ENCODE measurements at places on chromosomes 7 and 10. TPM values are rescaled to one million over a fixed set of nuclear protein-coding genes. Genes with fewer than 3 reads are reported as not detected.

- peaks cover 6% of the 10 kb centered on the region for H3K27me3 ChIP-seq
- no peak overlapping the region for H3K27ac ChIP-seq
- H3K4me1 ChIP-seq = no peaks in the 10 kb centered on the region
These were observed 755 bp downstream of the FRMPD2 start for GRCh38 chr10:48273741-48274140.

DNA sequence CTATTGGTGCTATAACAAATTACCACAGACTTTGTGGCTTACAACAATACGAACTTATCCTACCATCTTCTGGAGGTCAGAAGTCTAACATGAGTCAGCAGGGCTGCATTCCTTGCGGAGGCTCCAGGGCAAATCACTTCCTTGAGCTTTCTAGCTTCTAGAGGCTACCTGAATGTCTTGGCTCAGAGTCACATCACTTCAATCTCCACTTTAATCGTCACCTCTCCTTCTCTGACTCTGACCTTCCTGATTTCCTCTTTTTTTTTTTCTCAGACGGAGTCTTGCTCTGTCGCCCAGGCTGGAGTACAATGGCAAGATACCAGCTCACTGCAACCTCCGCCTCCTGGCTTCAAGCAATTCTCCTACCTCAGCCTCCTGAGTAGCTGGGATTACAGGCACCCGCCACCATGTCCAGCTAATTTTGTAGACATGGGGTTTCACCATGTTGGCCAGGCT lies 44.6 kb upstream of the ANAPC16 start:
- H3K27ac ChIP-seq = peak overlapping the region; percentile 80
- H3K4me3 ChIP-seq = no peak overlapping the region
- H3K27me3 ChIP-seq = no peaks in the 10 kb centered on the region
- H3K4me1 ChIP-seq = peaks cover 22% of the 10 kb centered on the region

DNA sequence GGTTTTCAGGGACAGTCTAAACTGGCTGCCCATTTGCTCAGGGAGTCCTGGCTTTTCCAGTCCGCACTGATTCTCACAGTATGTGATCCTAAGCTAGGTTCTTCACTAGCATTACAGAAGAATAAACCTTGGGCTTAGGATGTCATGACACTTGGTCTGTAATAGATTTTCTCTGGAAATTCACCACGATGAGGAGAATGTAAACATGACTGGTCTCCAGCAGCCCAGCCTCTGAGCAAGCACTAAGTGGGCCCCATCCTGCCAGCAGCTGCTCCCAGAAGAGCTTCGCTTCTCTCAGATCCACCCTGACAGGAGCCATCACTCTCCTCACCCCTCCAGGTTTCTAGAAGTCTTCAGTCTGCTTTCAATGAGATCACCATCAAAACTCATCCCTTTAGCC lies 103.7 kb upstream of the ZPBP start:
- peaks cover 45% of the 10 kb centered on the region for H3K27me3 ChIP-seq
- no peak overlapping the region for H3K27ac ChIP-seq
- DNase-seq = no peak
- no peaks in the 10 kb centered on the region for H3K36me3 ChIP-seq
- peaks cover 7% of the 10 kb centered on the region for H3K4me1 ChIP-seq
- no peak overlapping the region for H3K4me3 ChIP-seq

DNA sequence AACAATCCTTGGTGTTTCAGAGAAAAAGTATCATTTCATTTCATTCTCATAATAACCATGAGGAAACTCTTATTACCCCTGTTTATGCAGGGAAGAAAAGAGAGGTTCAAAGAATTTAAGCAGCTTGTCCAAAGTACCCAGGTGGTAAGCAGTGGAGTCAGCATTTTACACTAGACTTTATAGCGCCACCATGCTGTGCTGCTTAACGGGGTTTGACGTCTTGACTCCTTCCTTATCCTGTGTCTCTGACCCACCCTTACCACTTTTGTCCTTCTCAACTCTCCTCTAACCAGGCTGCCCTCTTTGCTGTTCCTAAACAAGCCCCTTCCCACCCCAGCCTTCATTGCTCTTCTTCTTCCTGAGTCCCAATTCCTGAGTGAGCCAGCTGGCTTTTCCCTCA lies 117.0 kb upstream of the AHR start:
- H3K36me3 ChIP-seq = no peaks in the 10 kb centered on the region
- H3K4me1 ChIP-seq = peaks cover 8% of the 10 kb centered on the region
- no peaks in the 10 kb centered on the region for H3K27me3 ChIP-seq
- H3K27ac ChIP-seq = no peak overlapping the region
- no peak for DNase-seq
- H3K4me3 ChIP-seq = no peak overlapping the region

- DNase-seq = no peak
- H3K36me3 ChIP-seq = no peaks in the 10 kb centered on the region
- H3K27me3 ChIP-seq = no peaks in the 10 kb centered on the region
These were observed 8.7 kb upstream of the IL6 start for GRCh38 chr7:22718200-22718711.

DNA sequence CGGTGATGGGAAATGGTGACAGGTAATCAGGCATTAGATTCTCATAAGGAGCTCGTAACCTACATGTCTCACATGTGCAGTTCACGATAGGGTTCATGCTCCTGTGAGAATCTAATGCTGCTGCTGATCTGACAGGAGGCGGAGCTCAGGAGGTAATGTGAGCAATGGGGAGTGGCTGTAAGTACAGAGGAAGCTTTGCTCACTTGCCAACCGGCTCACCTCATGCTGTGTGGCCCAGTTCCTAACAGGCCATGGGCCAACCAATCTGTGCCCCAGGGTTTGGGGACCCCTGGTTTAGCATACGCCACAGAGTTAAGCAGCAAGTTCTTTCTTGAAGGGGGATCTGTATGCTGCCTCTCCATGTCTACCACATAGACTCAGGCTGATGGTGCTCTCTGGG lies 133.1 kb downstream of the IQUB start:
- no peaks in the 10 kb centered on the region for H3K36me3 ChIP-seq
- no peaks in the 10 kb centered on the region for H3K27me3 ChIP-seq
- H3K27ac ChIP-seq = no peak overlapping the region
- no peak for DNase-seq
- no peak overlapping the region for H3K4me3 ChIP-seq

GRCh38 chr7:119918185-119918584 lies 354.8 kb upstream of the KCND2 start:
- H3K36me3 ChIP-seq = no peaks in the 10 kb centered on the region
- no peak overlapping the region for H3K27ac ChIP-seq
- no peak overlapping the region for H3K4me3 ChIP-seq
- no peaks in the 10 kb centered on the region for H3K4me1 ChIP-seq
- no peaks in the 10 kb centered on the region for H3K27me3 ChIP-seq

DNA sequence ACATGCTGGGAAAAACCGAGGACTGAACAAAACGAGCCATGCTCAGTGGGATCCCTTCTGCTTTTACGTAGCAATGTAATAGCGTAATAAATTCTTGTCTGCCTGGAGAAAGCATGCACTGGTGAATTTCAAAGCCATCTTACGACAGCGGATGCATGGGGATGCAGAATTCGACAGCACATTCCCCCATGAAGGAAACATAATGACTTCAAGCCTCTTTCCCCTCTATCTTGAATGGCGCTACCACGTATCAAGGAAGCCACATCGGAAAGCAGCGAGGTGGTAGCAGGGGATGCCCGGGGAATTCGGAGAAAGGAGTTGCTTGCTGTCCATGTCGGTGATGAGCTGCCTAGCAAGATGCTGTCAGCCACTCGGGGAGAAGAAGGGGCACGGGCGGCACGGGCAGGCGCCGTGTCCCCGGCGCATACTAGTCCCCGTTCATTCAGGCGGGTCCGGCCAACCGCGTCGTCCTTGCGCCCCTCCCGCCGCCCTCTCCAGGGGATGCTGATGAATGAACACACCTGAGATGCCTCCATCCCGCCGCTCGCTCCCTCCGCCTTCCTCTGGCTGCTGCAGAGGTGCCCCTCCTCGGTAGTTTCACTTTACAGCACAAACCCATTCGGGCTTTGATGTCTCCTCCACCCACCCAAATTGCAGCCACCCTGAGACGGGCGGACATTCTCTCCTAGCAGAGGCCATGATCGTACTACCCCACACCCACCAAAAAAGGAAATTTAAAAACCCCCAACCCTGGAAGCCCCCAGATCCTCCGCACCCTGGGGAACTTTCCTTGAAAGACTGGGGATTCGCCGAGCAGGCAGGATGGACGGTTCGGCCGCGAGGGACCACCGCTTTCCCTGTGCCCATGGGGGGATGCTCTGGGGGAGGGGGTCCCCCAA lies 644 bp downstream of the SORBS1 start:
- peak; percentile 25 for DNase-seq
- H3K27me3 ChIP-seq = peaks cover 21% of the 10 kb centered on the region
- peak overlapping the region; percentile 97 for H3K4me3 ChIP-seq
- peaks cover 33% of the 10 kb centered on the region for H3K4me1 ChIP-seq

Gene ALOX5
- total RNA-seq = 10.6 TPM

Gene PVRIG
- not detected for total RNA-seq

Gene LIPM
- total RNA-seq = not detected

Gene KEL
- 2.3 TPM for total RNA-seq

Data from mesothelial cell of epicardium (in vitro differentiated cells).